ENCODE measurements at places on chromosomes 2 and 18.
A peak's percentile ranks its signal among the peaks of the same experiment; 100 is the strongest.

GRCh38 chr18:45458033-45458432 lies 157.2 kb upstream of the SLC14A2 start:
- no peak for DNase-seq

DNA sequence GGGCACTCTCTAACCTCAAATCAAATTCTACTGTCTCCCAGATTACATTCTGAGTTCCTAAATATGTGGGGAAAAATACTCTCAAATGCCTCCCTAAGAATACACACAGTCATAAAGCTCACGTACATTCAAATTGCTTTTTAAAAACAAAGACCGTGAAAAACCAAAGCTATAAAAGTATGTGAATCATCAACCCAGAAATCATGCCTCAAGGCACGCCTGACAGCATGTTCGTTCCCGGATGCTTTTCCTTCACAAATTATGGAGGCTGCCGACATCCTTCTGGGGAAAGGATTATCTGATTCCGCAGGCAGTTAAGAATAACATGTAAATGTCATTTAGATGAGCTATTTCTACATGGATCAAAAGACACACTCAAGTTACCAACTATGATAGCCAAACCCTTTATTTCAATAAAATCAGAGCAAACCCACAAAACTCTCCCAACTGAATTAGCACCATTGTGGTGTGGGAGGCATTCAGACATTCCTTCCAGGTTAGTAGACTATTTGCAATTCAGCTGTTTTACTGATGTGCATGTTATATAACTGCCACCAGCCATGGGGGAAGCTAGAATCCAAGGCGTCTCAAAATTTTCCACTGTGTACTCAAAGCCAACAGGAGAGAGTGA lies 398.2 kb upstream of the TRIB2 start:
- peak; percentile 62 for DNase-seq

DNA sequence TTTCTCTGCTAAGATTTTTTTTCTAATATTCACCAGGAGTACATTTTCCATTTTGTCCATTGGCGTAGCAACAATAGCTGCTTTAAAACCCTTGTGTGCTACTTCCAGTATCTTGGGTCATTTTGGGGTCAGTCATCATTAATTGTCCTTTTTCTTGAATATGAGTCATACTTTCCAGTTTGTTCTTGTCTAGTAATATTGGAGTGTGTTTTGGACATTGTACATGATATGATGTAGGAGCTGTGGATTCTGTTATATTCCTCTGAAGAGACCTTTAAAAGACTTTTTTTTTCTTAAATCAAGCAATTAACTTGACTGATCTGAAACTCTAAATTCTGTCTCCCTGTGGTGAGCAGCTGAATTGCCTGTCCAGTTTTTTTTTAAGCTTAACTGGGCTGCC lies 40.8 kb downstream of the AGPS start:
- no peak for DNase-seq

- DNase-seq = no peak
These were observed 71.1 kb upstream of the TFCP2L1 start for GRCh38 chr2:121356058-121356640.

DNA sequence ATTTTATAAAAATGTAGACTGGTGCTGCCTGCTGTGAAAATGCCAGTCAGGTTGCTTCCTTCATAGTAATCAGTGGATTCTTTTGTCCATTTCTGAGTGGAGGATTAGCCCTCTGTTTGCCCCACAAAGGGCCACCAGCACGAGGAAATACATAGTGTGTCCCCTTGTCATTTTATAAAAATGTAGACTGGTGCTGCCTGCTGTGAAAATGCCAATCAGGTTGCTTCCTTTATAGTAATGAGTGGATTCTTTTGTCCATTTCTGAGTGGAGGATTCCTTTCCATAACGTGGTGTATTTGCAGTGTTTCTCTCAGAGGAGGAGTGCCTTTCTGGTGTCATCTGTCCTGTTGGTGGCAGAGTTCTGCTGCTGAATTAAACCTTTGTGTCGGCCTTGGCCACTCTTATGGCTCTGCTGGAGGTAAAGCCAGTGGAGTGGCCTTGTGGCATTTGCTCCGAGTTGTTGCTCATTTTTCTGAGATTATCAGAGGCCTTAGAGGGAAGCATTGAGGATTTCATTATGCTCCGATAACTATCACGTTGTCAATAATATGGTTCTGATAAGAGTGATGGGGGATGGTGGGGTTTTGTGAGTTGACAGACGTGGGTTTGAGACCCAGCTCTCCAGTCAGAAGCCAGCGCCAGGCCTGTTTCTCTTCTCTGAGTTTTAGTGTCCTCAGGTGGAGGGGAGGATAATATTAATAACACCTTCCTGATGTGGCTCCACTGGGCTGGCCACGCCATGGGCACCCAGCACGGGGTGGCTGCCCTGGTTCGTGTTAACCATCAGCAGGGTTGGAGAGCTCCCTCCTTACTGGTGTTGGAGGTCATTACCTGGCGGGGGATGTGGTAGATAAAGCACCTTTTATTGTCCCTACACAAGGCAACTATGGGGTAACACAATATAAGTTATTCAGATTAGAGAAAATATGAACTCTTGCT lies 96.6 kb downstream of the NEDD4L start:
- DNase-seq = no peak

GRCh38 chr2:123606631-123607030 lies 418.5 kb upstream of the CNTNAP5 start:
- no peak for DNase-seq

DNA sequence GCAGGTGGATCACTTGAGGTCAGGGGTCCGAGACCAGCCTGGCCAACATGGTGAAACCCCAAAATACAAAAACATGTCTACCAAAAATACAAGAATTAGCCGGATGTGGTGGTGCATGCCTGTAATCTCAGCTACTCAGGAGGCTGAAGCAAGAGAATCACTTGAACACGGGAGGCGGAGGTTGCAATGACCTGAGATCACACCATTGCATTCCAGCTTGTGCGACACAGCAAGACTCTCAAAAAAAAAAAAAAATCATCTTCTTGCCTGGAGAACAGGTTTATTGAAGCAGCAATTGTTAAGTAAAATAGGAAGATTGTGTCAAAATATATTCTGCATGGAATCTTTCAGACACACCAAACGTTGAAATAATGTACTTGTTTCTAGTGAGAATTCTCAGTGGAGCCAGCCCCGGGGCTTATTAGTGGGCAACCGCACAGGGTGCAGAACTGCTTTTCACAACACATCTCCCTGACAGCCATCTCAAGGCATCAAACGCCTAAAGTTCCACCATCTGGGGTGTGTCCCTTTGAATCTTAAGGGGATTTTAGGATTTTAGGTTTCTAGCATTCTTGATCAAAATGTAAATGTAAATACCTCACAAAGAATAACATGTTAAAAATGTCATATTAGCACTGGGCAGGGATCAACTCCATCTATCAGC lies 28.6 kb upstream of the PPP4R1 start:
- DNase-seq = no peak

- no peak for DNase-seq
These were observed 44.9 kb downstream of the CPO start for GRCh38 chr2:206984206-206984605.

GRCh38 chr2:82735336-82735735 lies 1723.7 kb downstream of the SUCLG1 start:
- DNase-seq = no peak

DNA sequence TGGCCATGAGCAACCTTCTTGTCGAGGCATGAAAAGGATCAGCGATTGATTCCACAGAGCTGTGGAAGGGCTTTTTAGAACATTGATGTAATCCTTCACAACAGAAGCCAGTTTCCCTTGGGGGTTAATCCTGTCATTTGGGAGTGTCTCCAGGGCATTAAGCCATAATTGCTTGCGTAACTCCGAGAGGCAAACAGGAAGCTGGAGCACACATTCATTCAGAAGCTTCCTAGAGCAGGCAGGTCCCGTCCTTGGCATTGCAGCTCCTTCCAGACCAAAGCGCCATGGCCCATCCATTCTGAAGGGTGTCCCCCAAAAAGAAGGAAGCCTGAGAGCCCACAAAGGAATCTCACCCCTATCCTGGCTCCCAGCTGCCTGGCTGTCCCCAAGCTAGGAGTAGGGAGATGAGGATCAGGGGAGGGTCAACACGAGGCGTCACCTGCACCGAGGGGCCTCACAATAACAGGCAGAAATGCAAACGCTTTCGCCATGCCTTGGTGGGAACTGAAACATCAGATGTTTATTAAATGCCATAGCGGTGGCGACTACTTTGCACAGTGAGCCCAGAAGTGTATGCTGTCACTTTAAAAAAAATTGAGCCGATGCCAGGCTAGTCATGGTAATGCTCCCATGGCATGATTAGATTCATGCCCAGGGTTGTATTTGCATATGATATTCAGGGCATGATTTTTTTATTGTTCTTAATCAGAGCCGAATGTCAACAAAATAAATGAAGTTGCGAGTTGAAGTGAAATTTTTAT lies 339.4 kb downstream of the BCL11A start:
- DNase-seq = no peak

DNA sequence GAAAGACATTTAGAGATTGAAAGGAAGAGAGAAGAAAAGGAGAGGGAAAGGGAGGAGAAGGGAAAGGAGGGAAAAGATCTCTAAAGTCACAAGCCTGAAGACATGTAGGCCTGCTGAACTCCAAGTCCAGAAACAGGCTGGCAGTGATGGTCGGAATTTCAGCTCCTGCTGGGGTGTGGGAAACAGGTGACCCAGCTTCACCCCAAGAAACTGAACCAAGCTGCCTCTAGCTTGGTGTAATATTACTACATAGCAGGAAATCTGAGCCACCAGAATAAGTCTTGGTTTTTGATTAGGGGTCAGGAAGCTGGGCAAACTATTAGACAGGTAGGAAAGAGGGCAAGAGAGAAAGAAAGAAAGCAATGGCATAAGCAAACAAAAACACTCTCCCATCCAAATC lies 185.8 kb downstream of the PDE11A start:
- no peak for DNase-seq

DNA sequence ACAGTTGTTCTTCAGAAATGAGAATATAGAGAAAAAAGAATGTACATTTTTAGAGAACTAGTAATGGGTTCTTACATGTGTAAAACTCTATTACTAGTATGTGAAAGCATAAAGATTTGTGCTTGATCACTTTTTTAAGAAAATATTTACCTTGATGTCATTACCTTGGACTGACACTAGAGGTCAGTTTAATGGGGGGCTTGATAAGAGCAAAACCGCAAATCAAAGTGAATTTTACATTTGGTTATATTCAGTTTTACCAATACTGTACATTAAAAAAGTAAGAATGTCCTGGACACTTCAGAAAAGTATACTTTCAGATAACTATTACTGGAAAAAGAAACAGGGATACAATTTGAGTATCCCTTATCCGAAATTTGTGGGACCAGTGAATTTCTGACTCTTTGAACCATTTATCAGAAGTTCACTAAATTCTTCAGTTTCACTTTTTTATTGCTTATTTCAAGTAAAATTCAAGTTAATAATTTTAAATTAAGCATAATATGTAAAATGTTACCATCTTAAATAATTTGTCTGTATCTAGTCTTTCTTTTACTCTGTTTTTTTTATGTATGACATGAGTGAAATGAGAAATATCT lies 1149.5 kb downstream of the DSC3 start:
- no peak for DNase-seq

GRCh38 chr2:36525245-36525644 lies 72.7 kb downstream of the FEZ2 start:
- DNase-seq = no peak

DNA sequence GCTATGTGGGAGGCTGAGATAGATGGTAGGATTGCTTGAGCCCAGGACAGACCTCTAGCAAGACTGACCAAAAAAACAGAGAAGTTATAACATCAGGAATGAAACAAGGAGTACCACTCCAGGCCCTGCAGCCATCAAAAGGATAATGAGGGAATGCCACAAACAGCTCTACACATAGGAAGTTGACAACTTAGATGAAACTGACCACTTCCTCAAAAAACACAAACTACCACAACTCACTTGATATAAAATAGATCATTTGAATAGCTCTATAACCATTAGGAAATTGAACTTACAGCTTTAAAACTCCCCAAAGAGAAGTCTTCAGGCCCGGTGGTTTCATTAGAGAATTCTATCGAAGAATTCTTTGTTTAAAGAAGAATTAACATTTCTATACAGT lies 12.9 kb upstream of the ESPNL start:
- DNase-seq = no peak

DNA sequence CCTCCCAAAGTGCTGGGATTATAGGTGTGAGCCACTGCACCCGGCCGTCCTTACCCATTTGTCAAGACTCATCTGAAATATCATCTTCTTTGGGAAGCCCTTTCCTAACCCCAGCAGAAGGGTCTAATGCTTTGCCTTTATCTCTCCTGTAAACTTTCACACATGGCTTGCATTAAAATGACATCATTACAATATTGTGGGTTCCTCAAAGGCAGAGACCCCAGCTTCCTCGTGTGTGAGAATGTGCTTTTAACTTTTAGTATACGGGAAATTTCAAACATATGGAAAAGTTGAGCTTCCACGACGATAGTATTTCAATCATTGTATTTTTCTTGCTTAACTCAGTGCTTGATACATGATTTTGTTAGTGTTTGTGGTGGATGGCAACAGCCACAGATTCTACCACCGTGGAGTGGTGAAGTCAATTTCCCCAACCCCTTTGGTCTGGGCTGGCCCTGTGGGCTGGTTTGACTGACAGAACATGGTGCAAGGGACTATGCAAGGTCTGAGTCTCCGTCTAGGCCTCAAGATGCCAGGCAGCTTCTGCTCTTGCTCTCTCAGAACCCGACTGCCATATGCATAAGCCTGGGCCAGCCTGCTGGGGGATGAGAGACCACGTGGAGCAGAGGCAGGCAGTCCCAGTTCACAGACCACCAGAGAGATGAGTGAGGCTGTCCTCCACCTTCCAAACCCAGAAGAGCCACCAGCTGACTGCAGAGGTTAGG lies 39.9 kb downstream of the NGEF start:
- DNase-seq = no peak

DNA sequence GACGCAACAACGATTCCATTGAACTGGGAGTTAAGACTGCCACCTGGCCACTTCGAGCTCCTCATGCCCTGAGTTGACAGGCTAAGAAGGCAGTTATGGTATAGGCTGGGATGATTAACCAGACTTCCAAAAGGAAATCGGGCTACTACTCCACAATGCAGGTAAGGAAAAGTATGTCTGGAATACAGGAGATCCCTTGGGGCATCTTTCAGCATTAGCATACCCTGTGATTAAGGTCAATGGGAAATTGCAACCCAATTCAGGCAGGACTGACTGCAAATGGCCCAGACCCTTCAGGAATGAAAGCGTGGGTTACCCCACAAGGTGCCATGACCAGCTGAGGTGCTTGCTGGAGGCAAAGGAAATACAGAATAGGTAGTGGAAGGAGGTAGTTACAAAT lies 19.1 kb downstream of the CHRNA1 start:
- no peak for DNase-seq

GRCh38 chr2:219230059-219230540 lies 494 bp downstream of the ANKZF1 start:
- no peak for DNase-seq

- DNase-seq = no peak
These were observed 141.6 kb upstream of the PID1 start for GRCh38 chr2:229412686-229413085.

Measured in non-pigmented ciliary epithelial cell (primary cell).